Activated T-cell treated with anti-CD3 and anti-CD28 coated beads, Interleukin-2, amount 50 U/mL, for 48 hours (primary cell): ENCODE measurements at places on chromosomes 3 and 15.

GRCh38 chr3:126964261-126964660 is 18.7 kb upstream of the PLXNA1 start:
- no peak for DNase-seq

DNA sequence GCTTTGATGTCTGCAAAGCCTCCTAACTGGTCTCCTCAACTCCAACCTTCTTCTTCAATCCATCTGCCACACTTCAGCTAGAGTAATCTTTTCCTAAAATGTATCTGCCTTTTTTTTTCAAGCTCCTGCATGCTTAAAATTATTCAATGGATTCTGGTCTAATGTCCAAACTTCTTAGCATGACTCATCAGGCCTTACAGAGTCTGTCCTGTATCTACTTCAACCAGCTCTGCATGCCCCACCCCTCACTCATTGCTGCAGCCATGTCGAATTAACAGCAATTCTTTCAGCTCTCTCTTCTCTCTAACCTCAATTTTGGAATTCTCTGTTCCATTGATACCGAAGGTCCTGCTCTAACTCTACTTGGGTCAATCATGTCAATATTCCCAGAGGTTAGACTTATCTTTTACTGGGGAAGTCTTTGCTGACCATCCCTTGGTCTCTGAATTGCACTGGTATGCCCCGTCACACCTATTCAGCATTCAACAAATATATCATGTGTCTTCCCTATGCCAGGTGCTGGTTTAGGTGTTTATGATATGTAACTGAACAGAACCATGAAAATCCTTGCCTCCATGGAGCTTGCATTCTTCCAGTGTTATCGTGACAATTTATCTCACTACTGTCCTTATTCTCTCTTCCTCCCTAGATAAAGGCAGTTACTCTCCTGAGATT is 88.5 kb upstream of the NANOGP8 start:
- DNase-seq = no peak

DNA sequence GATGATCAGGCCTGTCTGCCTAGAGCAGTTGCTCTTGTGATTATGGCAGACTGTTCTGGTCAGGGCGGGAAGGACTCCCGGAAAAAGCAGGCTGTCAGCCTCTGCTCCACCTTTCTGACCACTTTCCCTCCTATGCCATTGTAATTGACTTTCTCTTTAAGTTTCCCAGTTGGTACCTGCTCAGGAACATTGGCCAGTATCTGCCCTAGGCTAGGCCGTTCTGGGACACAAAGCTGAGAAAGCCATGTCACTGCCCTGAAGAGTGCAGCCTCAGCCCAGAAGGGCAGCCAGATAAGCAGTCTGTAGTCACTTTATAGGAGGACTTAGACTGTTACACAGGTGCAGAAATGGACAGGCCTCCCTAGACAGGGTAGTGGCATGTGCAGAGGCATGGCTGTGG is 80.8 kb downstream of the CLSTN2 start:
- no peak for DNase-seq

DNA sequence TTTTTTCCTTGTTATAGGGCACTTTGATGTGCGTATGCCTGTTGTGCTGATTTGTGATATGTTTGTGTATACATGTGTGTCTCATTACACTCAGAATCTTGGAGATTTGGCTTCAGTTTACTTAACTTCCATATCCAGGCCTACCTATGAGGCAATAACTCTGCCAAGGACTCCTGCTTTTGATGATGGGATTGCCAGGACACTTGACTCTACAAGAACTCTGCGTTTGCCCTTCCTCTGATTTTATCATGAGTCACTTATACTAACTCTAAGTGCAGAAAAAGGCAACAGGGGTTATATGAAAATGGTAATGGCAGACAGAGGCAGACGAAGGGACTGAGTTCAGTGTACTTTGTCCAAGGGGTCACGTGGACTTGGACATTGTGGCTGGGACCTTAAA is 33.6 kb downstream of the MCTP2 start:
- no peak for DNase-seq

DNA sequence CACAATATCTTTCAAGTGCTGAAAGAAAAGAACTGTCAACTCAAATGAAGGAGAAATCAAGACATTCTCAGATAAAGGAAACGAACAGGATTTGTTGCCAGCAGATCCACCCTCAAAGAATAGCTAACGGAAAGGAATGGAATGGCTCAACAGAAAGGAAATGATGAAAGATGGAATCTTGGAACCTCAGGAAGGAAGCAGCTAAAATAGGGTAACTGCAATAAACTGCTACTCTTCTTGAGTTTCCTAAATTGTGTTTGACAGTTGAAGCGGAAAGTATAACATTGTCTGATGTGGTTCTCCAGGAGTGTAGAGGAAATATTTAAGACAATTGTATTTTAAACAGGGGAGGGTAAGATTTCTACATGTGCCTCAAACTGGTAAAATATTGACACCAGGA is 22.0 kb downstream of the PRR23E start:
- no peak for DNase-seq

DNA sequence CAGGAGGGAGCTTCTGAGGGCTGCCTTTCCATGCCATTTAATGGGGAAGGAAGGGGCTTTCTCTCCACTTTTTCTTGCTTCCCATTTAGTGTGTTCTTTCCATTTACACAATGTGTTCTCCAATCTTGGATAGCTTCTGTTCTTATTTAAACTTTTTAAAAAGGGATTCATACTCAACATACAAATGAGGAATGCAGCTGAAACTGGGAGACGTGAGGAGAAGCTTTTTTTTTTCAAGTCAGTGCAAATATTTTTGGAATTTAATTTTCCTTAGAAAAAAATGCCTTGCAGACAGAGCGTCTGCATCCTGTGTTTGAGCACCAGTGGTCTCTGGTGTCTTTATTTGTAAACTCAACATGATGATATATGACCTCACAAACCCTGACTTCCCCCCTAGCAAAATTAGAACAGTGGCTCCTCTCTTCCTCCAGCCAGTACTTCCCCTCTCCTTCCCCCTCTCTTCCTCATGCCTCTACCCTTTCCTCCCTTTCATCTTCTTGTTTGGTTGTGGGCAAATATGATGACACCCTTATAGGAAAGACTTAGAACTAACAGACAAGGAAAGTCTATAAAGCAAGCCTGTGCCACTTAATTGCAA is 48.1 kb upstream of the PCSK6 start:
- no peak for DNase-seq

GRCh38 chr15:98611808-98612207 is 36.5 kb upstream of the IGF1R start:
- no peak for DNase-seq

- peak; percentile 87 for DNase-seq
Measured at GRCh38 chr3:100492059-100493006, at the start of gene TMEM45A. Gene TMEM45A (plus strand): TSS chr3:100492619. CDS start chr3:100555212, 62,593 bp downstream.

- no peak for DNase-seq
Measured at GRCh38 chr15:56320861-56321260, 44.4 kb upstream of the TEX9 start.

GRCh38 chr15:80015156-80015555 is 44.2 kb upstream of the BCL2A1 start:
- DNase-seq = no peak

- DNase-seq = no peak
Measured at GRCh38 chr15:95192923-95193322, 961.6 kb downstream of the MCTP2 start.

DNA sequence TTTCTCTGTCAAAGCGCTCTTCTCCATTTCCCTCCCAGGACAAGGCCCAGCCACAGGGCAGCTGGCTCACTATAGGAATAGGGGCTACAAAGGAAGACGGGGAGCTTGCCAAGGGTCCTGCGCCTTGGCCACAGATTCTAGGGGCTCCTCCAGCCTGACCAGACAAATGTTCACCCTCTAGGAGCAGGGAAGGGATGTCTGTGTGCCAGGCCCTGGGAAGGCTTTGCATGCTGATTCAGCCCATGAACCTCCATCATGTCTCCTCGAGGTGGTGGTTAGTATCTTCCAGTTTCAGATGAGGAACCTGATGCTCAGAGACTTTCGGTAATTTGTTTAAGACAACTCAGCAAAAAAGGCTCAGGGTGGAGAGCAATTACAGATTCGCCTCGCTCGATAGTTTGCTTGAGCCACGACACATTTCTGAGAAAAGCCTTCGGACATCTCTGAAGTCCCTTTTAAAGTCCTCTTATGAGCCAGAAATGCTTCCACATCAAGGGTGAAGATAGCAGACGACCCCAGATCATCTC is 110.0 kb downstream of the XXYLT1 start:
- DNase-seq = no peak

GRCh38 chr3:81581966-81582599 is 179.4 kb downstream of the GBE1 start:
- peak; percentile 22 for DNase-seq

- no peak for DNase-seq
Measured at GRCh38 chr3:178537122-178537705, 978 bp downstream of the KCNMB2 start.

GRCh38 chr3:179658606-179659005 is 5.8 kb downstream of the USP13 start:
- DNase-seq = no peak

DNA sequence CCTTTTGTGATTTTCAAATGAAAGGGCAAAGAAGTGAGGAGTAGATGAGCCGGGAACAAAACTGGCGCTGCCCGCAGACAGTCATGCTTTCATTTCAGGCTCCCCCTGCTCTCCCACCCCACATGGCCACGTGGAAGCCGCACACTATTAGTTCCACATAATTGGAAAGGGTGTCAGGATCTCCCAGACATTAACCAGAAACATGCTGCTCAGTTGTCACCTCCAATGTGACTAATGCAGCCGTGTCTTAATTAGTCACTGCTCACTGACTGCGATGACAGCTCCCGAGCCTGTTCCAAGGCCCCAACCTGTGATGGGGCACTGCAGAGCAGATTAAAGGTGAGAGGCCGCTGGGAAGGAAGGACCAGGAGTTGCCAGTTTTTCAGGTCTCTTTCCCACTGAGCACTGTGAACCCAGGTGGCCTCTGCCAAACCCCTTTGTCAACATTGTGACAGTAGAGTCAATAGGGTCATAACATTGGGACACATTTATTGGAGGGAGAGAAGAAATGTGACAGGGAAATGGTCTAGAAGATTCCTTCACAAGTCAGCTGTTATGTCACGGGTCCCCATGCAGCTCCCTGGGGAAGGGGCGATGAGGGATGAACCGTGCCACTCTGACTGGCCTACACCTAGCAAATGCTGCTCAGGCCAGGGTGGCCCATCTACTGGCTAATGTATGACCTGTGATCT is 38.6 kb upstream of the SFMBT1 start:
- no peak for DNase-seq

- no peak for DNase-seq
Measured at GRCh38 chr3:105967117-105967516, 98.3 kb upstream of the CBLB start.

GRCh38 chr3:96869316-96869715 is 54.9 kb downstream of the EPHA6 start:
- DNase-seq = no peak

- no peak for DNase-seq
Measured at GRCh38 chr3:30608598-30608947, 2.2 kb downstream of the TGFBR2 start.

GRCh38 chr15:58748040-58748851 is 1.3 kb downstream of the ADAM10 start:
- peak; percentile 54 for DNase-seq
